Spinal cord (tissue), 10 donors: ENCODE measurements at places on chromosomes 5 and 9. TPM values are rescaled to one million over a fixed set of nuclear protein-coding genes. Genes with fewer than 3 reads are reported as not detected.

Gene PCA3
- total RNA-seq, result 0.50 TPM

- no peak for DNase-seq
- no peak overlapping the region for H3K4me3 ChIP-seq
- peaks cover 11% of the 10 kb centered on the region for H3K36me3 ChIP-seq
- peaks cover 16% of the 10 kb centered on the region for H3K4me1 ChIP-seq
These were observed 4.2 kb downstream of the UBE2QL1 start for GRCh38 chr5:6452622-6453504.

DNA sequence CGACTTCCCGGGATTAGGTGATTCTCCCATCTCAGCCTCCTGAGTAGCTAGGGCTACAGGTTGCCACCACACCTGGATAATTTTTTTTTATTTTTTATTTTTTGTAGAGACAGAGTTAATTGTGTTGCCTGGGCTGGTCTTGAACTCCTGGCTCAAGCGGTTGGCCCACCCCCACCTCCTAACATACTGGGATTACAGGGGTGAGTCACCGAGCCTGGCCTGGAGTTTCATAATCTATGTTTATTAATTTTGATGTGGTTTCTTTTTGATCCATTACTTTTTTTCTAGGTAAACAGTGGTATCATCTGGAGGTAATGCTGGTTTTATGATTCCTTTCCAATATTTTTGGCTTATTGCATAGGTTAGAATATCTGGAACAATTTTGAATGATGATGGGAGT lies 54.2 kb downstream of the KIAA1958 start:
- no peak overlapping the region for H3K27ac ChIP-seq
- H3K27me3 ChIP-seq, result no peaks in the 10 kb centered on the region
- no peaks in the 10 kb centered on the region for H3K36me3 ChIP-seq
- H3K4me1 ChIP-seq, result peaks cover 4% of the 10 kb centered on the region

Gene BAAT
- total RNA-seq, result 0.40 TPM

GRCh38 chr9:97521576-97522333 lies 20.3 kb downstream of the TMOD1 start:
- DNase-seq, result no peak
- H3K4me3 ChIP-seq, result no peak overlapping the region
- peaks cover 2% of the 10 kb centered on the region for H3K27me3 ChIP-seq
- peaks cover 3% of the 10 kb centered on the region for H3K36me3 ChIP-seq
- no peak overlapping the region for H3K27ac ChIP-seq
- H3K4me1 ChIP-seq, result peaks cover 15% of the 10 kb centered on the region

DNA sequence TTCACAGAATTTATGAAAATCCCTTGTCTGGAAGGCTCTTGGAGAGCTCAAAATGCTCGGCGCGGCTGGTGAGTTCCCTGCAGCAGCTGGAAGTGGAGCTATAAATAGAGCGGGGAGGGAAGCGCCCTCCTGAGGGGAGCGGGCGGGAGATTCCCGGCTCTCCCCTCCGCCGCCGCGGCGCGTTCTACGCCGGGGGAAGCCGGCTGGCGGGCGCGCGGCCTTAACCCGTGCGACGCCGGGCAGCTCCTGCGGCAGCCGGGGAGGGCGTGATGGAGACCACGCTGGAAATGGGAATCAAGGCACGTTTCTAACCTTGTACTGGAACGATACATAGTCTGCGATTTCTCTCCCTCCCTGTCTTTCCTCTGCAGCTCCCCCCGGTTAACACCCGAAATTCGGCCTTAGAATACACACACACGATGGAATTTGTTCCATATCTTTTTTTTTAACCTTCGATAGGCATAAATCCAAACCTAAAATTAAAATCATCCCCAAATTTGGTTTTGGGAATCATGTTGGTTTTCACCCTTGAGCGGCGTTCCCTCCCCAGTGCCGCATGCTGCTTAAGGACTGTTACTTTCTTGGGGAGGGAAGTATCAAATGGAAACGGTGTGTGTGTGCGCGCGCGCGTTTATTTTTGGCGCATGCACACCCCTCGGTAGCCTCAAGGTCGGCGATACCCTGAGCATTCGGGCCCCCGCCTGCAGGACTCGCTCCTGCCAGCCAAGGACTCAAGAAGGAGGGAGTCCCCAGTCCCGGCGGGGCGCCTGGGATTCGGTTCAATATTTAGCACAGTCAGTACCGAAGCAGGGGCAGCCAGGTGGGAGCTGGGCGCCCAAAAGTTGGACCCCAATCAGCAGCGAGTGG lies 306.3 kb upstream of the KCNN2 start:
- H3K27me3 ChIP-seq, result peaks cover 7% of the 10 kb centered on the region
- no peaks in the 10 kb centered on the region for H3K36me3 ChIP-seq
- H3K4me1 ChIP-seq, result peaks cover 9% of the 10 kb centered on the region
- peak; percentile 78 for DNase-seq
- H3K27ac ChIP-seq, result peak overlapping the region; percentile 25
- peak overlapping the region; percentile 62 for H3K4me3 ChIP-seq

- DNase-seq, result no peak
- no peak overlapping the region for H3K4me3 ChIP-seq
- H3K27ac ChIP-seq, result no peak overlapping the region
- H3K36me3 ChIP-seq, result no peaks in the 10 kb centered on the region
These were observed 17.8 kb upstream of the LAMC3 start for GRCh38 chr9:130990978-130991777.

GRCh38 chr5:133425222-133425621 lies 187.1 kb downstream of the FSTL4 start:
- no peak overlapping the region for H3K4me3 ChIP-seq
- DNase-seq, result no peak
- no peak overlapping the region for H3K27ac ChIP-seq
- H3K27me3 ChIP-seq, result peaks cover 8% of the 10 kb centered on the region
- H3K4me1 ChIP-seq, result peaks cover 22% of the 10 kb centered on the region
- no peaks in the 10 kb centered on the region for H3K36me3 ChIP-seq

GRCh38 chr5:145689235-145689634 lies 145.9 kb downstream of the PRELID2 start:
- no peak overlapping the region for H3K27ac ChIP-seq
- H3K27me3 ChIP-seq, result no peaks in the 10 kb centered on the region
- DNase-seq, result no peak
- no peaks in the 10 kb centered on the region for H3K36me3 ChIP-seq
- H3K4me3 ChIP-seq, result no peak overlapping the region
- no peaks in the 10 kb centered on the region for H3K4me1 ChIP-seq

Gene CFAP77
- 0.30 TPM for total RNA-seq

DNA sequence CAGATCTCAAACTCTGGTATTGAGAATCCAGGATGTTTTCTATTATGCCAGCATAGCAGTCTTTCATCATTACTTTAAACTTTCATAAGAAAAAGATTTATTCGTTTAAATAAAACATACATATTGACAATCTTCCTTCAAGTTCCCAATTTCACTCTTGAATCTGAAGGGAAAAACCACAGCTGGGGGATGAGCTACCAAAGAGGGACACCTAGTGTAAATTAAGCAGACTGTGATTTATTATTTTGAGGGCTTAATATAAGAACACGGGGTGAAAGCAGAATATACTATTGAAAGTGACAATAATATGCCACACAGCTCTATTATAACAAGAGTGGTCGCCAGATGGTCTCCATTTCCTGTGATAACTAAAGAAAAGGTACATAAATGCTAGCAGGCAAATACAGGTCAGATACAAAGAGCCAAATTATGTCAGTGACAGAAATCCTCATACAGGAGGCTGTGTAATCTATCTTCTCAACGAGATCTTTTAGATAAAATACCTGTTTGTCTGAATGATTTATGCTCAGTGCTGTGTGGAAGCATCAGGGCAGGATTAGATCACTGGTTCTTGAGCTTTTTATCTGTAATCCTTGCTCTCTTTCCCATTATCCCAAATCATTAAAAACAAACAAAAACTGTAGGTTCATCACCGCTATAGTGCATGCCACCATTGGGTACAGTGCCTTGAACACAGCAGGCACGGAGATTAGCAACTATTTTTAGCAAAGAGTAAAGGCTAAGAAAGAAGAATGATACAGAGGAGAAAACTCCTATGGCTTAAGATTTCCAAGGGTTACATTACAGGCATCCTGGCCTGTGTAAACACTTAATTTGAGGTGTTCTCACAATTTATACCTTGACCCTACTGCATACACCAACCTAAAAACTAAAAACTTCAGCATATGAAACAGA lies 116.6 kb downstream of the DROSHA start:
- no peak for DNase-seq
- no peak overlapping the region for H3K4me3 ChIP-seq
- H3K4me1 ChIP-seq, result peaks cover 6% of the 10 kb centered on the region
- H3K27me3 ChIP-seq, result no peaks in the 10 kb centered on the region

DNA sequence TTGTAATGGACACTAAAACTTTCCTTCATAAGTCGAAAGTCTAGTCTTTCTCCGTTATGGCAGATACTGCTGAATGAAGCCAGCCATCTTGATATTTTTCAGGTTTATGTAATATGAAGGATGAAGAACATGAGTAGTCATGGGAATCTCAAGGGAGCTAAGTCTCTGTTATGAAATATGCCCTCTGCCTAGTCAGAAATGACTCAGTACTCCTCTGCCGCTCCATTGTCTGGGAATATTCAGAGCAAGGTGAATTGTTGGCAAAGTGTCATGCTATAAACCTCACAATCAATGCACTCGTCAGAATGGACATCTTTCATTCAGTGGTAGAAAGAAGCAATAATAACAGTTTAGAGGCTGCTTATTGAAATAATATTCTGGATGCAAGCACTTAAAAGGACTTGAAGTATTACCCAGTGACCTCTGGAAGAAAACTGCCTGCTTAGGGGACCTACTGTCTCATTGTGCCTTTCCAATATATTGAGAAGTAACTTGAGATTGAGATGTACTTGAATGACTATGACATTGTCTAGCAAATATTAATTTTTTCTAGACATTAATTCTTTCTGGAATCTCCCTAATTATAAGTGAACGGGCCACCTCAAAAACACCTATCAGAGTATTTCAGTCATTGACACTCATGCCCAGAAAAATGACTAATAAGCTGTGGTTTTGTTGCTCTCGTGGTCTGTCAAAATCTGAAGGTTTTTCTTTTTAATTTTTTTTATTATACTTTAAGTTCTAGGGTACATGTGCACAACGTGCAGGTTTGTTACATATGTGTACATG lies 1011.5 kb upstream of the ACO1 start:
- H3K27ac ChIP-seq, result no peak overlapping the region
- no peak for DNase-seq
- H3K4me3 ChIP-seq, result no peak overlapping the region
- H3K27me3 ChIP-seq, result no peaks in the 10 kb centered on the region
- H3K4me1 ChIP-seq, result no peaks in the 10 kb centered on the region

- H3K27me3 ChIP-seq, result no peaks in the 10 kb centered on the region
- no peak for DNase-seq
- H3K4me3 ChIP-seq, result no peak overlapping the region
- peaks cover 29% of the 10 kb centered on the region for H3K36me3 ChIP-seq
- H3K4me1 ChIP-seq, result peaks cover 18% of the 10 kb centered on the region
- no peak overlapping the region for H3K27ac ChIP-seq
These were observed 67.1 kb downstream of the EPB41L4B start for GRCh38 chr9:109253637-109254284.

DNA sequence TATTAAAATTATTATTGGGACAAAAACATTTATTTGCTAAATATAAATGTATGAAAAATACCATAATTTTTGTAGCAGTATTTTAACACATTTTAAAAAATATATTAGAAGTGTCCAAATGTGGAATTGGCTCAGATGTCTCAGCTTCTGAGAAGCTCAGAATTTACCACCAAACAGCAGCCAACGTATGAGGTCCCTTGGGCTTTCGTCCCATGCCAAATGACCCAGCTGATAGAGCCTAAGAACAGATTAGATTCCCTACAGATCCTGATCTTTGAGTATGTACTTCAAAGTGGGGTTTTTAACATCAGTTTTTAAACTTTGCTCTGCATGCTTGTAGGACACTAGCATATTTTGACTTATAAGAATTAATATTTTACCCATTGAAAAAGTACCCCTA lies 77.3 kb upstream of the RPS23 start:
- H3K27me3 ChIP-seq, result no peaks in the 10 kb centered on the region
- H3K27ac ChIP-seq, result no peak overlapping the region
- no peaks in the 10 kb centered on the region for H3K4me1 ChIP-seq
- DNase-seq, result no peak
- H3K36me3 ChIP-seq, result no peaks in the 10 kb centered on the region
- no peak overlapping the region for H3K4me3 ChIP-seq

Gene PTGDS
- total RNA-seq, result 6,990 TPM

Gene TRPM6
- 1.9 TPM for total RNA-seq

- no peak for DNase-seq
- H3K27me3 ChIP-seq, result peaks cover 3% of the 10 kb centered on the region
- no peak overlapping the region for H3K27ac ChIP-seq
- H3K4me3 ChIP-seq, result no peak overlapping the region
- H3K4me1 ChIP-seq, result no peaks in the 10 kb centered on the region
These were observed 41.7 kb downstream of the EBF1 start for GRCh38 chr5:159057996-159058395.

GRCh38 chr5:173473288-173473687 lies 143.2 kb downstream of the BOD1 start:
- no peak overlapping the region for H3K4me3 ChIP-seq
- no peaks in the 10 kb centered on the region for H3K27me3 ChIP-seq
- peaks cover 16% of the 10 kb centered on the region for H3K4me1 ChIP-seq
- DNase-seq, result no peak
- no peaks in the 10 kb centered on the region for H3K36me3 ChIP-seq

Gene CCL27
- not detected for total RNA-seq

GRCh38 chr5:147628058-147628895 lies 118.4 kb upstream of the DPYSL3 start:
- peak; percentile 79 for DNase-seq
- H3K4me1 ChIP-seq, result no peaks in the 10 kb centered on the region

DNA sequence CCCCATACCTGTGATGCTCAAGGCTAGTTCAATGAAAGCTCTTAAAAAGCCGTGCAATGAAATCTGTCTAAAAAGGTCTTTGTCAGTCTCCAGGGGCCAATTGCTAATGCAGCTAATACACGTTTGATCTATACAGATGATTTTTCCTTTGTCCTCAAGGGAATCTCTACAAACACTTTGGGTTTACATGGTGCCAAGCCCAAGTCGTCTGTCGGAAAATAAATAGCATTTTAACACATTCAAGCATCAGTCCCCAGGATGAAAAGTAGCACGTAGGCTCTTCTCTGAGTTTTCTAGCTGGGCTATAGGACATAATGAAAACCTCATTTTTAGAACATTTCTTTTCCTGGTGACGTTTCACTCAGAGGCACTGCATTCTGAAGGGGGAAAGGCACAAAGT lies 477.4 kb upstream of the WWC1 start:
- H3K27ac ChIP-seq, result no peak overlapping the region
- H3K4me1 ChIP-seq, result no peaks in the 10 kb centered on the region
- H3K4me3 ChIP-seq, result no peak overlapping the region
- DNase-seq, result no peak
- no peaks in the 10 kb centered on the region for H3K36me3 ChIP-seq

DNA sequence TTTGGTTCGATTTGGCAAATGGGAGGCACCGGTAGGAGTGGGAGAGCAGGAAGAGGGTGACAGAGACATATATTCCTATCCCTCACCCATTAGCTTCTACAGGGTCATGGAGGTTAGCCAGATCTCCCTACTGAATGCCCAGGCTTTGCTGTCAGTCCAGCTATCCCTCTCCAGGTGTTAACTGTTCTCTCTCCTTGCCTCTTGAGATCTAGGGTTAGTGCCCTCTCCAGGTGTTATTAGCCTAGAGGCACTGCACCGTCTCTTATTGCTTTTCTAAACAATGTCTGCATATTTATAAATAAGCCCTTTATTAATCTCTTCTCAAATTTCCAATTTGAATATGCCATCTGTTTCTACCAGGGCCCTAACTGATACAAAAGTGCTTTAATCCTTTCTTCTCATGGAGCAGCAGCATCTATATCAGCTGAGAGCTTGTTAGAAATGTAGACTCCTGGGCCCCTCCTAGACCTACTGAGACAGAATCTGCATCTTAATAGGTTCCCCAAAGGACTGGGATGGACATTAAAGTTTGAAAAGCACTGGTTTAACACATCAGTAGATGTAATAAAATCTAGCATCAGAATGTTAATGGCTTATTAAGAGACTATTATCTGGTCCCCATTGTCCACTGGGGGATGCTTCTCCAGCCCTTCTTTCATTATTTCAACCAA lies 322.5 kb upstream of the SLC24A2 start:
- H3K36me3 ChIP-seq, result no peaks in the 10 kb centered on the region
- no peak for DNase-seq
